ENCODE measurements at places on chromosomes 1 and 21.

GRCh38 chr1:43445606-43446387 lies 7.9 kb downstream of the HYI start:
- no peak for DNase-seq

GRCh38 chr1:79469139-79469538 lies 462.6 kb upstream of the ADGRL4 start:
- DNase-seq, result no peak

DNA sequence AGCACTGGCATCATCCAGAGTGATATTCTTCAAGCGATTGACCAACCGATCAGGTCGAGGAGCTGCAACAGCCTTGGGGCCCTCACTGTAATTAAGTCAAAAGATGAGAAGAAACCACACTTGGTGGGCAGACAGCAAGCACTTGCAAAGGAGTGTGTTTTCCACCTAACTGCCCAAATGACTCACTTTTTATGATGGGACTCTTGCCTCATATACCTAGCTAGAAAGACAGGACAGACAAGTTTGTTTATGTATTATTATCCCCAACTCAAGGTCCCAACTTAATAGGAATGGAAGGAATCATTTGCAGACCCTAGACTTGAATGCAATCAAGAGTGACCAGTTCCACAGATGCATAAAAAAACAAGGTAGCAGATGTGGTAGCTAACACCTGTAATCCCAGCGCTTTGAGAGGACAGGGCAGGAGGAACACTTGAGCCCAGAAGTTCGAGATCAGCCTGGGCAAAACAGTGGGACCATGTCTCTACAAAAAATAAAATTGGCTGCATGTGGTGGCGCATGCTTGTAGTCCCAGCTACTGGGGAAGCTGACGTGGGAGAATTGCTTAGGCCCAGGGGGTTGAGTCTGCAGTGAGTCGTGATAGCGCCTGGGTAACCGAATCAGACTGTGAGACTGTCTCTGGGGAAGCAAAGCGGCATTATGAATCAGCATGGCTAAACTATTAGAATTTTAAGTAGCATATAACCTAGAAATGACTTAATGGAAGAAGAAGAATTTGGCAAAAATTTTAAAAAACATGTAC lies 2.3 kb upstream of the NRAS start:
- peak; percentile 49 for DNase-seq

DNA sequence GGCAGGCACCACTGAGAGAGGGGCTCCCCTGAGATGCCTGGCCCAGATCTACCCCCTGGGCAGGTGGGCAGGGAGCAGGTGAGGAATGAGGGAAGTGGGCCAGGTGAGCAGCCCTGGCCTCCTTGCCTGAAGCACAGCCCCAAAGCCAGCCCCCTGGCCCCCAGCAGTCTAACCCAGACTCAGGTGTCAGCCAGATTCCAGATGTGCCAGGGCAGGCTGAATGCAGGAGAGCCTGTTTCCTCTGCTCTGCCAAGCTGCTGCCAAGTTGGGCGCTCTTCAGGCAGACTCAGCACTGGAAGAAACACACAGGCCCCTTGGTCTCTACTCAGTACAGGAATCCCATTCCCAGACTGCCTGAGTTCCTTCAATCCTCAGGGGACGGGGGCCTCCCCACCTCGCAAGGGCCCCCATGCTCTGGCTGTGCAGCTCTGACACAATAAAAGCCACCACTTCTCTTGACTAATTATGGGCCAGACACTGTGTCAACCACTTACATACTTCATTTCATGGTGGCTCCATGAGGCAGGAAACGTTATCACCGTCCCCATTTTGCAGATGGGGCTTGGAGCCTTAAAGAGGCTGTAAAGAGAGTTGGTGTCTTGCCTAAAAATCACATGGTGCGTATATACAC lies 20.4 kb downstream of the ARHGEF19 start:
- DNase-seq, result no peak

GRCh38 chr1:67609577-67610341 lies 75.2 kb upstream of the GADD45A start:
- DNase-seq, result no peak

GRCh38 chr1:42692461-42692860 lies 10.2 kb downstream of the YBX1 start:
- DNase-seq, result no peak

DNA sequence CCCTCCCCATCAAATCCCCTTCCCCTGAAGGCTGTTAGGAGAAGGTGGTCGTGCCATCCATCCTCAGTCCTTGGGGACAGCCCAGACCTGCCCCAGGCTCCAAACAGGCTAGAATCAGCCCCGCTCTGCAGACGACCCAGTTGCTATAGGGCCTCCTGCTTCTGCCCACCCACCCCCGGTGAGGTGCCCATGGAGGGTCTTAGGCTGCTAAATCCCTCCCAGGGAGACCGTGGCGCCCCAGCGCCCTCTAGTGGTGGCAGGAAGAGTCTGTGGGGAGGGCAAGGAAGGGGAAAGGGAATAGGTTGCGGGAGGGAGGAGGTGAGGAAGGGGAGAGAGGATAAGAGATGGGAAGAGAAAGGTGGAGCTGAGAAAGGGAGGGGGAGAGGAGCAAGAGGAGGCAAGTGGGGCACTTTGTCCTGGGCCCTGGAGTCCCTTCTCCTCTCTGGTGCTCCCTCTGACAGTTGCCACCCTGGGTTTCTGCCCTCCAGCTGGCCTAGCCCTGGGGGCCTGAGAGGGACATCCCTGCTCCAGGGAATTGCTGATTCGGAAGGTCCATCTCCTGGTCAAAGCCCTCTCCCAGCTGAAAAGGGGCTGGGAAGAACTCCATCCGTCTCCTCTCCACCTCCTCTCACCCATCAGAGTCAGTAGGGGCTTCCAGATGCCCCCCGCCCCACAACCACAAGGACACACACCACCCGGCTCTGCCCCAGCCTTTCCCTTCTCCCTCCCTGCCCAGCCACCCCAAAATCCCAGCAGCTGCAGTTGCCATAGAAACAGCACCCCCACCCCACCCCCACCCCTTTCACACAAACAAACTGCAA lies 55.4 kb downstream of the CAMK2N1 start:
- peak; percentile 60 for DNase-seq

DNA sequence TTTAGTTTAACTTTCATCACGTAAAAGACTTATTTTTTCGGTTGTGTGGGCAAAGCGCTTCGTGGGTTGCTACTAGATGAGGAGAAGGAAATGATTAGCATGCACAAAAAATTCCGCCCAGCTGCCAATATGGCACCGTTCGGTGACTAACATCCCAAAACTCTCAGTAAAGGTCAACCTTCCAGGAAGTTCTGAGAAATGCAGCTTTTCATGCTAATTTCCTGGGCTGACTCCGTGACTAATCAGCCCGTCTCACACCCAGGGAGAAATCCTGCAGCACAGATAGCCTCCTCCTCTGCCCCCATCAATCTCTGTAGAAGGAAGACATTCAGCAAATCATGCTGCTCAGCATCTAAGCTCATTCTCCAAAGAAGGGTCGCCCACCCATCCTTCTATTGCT lies 34.1 kb downstream of the TMCO4 start:
- DNase-seq, result peak; percentile 59

DNA sequence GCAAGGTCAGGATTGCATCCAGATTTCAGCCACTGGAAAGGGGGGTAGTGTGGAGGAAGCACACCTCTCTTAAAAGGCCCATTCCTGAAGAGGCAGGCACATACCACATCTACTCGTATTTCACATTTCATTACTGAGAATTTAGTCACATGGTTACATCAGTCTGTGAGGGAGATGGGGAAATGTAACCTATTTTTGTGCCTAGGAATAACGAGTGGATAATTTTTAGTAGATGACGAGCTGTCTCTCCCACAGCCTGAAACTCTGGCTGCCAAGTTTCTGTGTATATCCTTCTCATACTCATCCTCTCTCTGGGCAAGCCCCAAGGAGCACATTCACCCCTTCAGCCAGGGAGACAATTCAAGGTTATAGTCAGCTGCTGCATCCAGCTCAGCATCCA lies 10.3 kb upstream of the C21orf91 start:
- DNase-seq, result no peak

DNA sequence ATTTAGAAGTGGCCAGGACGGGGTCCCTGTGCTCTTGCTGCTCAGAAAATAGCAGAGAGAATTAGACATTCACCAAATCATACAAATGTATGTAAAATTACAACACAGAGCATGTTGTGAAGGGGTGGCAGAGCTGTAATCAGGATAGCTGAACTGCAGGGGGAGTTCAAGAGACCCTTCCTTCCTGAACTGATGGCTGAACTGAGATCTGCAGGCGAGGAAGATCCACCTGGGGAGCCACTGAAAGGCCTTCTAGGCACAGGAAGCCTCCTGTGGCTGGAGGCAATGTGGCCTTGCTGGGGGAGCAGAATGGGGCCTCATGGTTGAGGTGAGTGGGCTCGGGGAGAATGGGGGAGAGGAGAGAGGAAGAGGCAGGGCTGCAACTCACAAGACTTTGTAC lies 216.5 kb downstream of the PRDM2 start:
- DNase-seq, result no peak

DNA sequence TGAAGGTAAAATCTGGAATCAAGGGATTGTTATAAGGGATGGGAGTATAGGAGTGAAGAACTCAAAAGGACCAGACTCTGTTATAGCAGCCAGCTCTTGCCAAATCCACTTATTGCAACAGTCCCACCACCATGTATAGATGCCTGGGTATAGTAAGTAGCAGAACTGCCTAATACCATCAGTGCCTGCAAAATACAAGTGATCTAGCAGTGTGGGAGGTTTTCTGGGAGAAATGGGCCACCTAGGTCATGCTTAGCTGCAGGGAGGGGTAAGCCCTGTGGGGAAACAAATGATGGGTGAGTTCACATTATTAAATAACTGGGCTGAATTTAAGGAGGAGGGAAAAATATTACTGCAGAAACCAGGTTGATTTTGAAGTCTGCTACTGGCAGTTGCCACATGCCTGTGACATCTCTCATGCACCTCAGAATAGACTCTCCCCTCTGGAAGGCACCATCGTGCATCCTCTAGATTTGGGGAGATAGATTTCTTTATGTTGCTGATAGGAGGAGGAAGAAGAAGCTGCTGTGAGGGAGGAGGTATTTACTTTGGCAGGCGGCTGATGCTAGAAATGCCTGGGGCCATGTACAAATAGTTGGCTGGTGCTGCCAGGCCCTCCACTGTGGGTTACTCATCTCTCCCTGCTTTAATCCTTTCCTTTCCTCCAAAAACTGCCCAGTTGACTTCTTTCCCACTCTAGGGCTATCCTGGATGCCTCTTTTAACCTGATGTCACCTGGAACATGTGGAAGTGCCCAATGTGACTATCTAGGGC lies 27.5 kb downstream of the HLX start:
- no peak for DNase-seq

DNA sequence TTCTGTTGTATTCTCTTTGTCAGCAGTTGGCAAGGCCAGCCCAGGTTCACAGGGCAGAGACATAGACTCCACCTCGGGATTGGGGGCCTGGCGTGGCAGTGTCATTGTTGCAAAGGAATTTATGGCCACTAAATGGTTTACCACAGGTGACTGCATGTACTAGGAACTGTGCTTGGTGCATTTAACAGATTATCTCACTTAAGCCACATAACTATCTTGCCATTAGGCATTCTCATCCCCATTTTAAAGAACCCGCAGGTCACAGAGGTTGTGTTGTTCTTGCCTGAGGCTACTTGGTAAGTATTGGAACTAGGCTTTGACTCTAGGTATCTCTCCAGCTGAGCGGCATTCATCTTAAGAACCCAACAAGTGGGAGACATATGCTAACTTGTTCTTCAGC lies 9.7 kb downstream of the TLCD4 start:
- no peak for DNase-seq

DNA sequence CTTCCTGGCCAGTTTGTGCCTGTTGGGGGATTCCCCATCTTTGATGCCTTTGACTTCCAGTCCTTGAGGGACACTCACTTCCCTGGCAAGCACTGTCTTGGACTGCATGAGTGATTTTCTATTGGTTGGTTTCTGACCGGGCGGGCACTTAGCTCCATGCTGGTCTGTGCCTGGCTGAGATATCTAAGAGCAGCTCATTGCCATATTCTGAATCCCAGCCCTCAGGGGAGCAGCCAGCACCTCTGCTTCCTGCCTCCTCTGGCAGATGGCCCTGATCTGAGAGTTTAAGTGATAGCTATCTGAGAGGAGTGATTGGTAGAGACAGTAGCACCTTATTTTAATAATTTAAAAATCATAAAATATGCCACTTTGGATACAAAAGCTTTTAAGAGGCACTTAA lies 52.5 kb downstream of the DISC1 start:
- no peak for DNase-seq

- DNase-seq, result no peak
Observed at GRCh38 chr1:224594360-224594759, 21.8 kb upstream of the CNIH3 start.

GRCh38 chr21:27885296-27885711 lies 918.4 kb upstream of the ADAMTS5 start:
- DNase-seq, result no peak

DNA sequence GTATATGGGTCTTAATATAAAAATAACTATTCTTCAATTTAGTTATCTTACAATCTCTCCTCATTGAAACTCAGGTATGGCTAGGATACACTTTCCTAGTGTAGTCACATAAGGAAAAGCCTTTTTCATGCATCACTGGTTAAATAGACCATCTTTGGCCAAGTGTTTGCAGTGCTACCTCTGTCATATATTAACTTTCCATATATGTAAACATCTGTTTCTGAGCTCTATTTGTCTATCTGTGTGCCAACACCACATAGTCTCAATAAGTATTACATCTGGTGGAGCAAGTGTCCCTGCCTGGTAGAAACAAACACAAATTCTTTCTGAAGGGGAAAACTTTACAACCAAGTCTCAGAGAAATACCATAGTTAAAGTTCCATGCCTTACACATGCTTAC lies 134.6 kb downstream of the TSEN15 start:
- DNase-seq, result no peak

- no peak for DNase-seq
Observed at GRCh38 chr1:24762133-24762676, 17.0 kb downstream of the CLIC4 start.

DNA sequence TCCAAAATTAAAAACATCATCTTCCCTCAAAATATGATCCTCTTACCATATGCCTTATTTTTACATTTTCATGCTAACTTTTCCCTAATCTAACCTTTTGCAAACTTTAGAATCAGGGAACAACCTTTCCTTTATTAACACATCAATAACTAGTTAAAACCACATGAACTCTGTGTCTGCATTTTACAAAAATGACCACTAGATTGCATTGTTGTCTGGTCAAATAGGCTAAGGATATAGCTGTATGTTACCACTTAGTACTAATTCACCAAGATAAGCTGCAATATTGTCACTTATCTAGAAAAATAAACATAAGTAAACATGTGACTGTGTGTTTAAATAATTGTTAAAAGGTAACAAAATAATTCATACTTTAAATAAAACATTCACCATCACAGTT lies 82.3 kb downstream of the DENND1B start:
- DNase-seq, result no peak

Measured in activated T-cell treated with anti-CD3 and anti-CD28 coated beads, Interleukin-2, amount 50 U/mL, for 48 hours (primary cell).